ENCODE measurements at places on chromosomes 7 and 10.
A peak's percentile ranks its signal among the peaks of the same experiment; 100 is the strongest.

DNA sequence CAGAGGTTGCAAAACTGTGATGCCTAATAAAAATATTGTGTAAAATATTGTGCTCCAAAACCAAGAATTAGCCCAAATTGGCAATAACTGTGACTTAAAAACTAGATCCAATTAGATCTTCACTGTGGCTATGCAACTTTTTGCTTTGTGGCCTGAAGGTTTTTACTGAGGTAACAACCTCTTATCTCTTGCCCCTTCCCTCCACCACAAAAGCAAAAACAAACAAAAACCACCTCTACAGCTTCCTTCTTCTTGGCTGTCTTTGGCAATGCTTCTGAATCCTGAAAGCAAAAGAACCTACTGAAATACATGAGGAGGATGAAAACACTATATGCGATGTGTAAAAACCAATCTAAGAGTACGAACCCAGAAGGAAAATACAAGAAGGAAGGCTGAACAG is 226.7 kb upstream of the MBL2 start:
- no peak for DNase-seq

DNA sequence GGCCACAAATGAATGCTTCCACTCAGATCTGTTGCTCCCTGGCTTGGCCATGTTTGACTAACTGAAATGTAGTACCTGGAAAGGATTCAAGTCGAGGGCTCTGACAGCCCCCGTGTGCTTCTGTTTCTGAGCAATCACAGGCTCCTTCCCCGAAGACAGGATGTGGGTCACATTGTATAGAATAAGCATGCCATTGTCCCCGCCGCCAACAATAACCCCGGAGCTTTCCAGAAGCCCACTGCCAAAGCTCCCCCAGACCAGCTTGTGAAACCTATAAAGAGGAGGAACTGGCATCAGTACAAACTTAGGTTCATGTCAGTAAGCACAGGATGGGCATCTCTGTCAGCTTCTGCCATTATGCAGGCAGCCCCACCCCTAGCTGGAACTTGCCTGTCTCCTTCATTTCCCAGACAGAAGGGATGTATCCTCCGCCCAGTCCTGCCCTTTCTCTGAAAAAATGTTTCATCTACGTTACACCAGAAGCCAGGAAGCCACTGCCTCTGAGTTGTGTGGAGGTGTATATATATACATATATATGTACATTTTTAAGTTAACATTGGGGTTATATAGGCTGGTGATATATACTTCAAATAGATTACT is 10.3 kb downstream of the SEC31B start:
- peak; percentile 39 for DNase-seq

GRCh38 chr10:13922586-13922985 is 335.8 kb downstream of the PRPF18 start:
- no peak for DNase-seq

- DNase-seq: no peak
Observed at GRCh38 chr7:134988161-134988560, 1.9 kb downstream of the AGBL3 start.

- no peak for DNase-seq
Observed at GRCh38 chr7:35826751-35827150, 25.9 kb downstream of the SEPTIN7 start.

- no peak for DNase-seq
Observed at GRCh38 chr7:155305231-155305904, 7.7 kb downstream of the INSIG1 start.
